T-cell (primary cell): ENCODE measurements at places on chromosomes 6 and 20.
A peak's percentile ranks its signal among the peaks of the same experiment; 100 is the strongest.

DNA sequence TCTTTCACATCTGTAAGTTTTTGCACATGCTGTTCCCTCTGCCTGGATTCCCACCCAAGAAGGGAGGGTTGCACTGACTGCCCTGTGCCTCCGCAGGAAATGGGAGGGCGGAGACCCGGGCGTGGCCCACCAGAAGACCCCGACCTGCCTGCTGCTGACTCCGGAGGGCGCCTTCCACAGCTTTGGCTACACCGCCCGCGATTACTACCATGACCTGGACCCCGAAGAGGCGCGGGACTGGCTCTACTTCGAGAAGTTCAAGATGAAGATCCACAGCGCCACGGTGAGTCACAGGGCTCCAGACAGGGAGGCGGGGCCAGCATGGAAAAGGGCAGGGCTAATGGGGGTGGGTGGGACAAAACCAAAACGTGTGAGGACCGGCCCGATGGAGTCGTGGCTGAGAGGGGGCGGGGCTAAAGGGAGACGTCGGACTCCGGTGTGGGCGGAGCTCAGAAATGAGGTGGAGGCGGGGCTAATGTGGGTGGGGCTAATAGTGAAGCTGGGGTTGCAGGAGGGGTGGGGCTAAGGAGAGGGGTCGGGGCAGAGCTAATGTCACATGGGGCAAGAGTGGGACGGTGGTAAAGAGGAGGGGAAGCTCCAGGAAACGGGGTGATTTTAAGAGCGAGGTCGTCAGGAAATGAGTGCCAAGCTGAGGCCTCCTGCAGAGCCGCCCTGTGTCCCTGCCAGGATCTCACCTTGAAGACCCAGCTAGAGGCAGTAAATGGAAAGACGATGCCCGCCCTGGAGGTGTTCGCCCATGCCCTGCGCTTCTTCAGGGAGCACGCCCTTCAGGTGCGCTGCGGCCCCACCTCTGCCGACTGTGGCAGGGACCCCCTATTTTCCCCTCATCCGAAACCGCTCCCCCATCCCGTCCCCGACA lies 12.6 kb downstream of the HSPA12B start:
- peaks cover 58% of the 10 kb centered on the region for H3K27me3 ChIP-seq
- peak; percentile 76 for DNase-seq
- no peaks in the 10 kb centered on the region for H3K36me3 ChIP-seq
- H3K4me3 ChIP-seq, result no peak overlapping the region
- no peak overlapping the region for H3K27ac ChIP-seq

DNA sequence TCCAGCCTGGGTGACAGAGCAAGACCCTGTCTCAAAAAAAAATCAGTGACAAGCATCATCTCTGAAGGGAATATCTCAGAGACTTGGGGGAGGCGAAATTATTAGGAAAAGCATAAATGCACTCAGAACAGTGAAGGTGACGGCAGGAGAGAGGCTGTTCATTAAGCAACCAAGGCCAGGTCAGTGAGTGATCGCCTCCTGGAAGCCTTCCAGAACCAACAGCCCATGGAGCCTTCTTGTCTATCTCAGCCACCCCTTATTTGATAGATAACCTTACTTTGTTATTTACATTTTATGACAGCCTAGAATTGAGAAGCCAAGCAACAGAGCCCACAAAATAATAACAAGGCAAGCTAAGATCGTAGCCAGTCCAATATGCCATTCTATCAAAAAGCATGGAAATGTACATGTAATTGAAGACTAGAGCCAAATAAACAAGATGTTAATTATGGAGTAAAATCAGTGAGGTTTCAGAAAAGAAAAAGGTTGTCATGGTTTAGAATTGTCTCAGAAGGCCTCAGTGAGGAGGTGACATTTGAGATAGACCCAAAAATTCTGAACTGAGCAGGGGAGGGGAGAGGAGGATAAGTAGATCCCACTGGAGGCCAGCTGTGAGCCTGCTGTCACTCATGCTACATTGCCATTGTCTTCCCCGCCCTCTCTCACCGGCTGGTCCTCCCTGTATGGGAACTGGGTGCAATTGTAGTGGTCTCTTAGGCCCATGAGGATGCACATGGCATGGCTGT lies 17.8 kb downstream of the BNIP5 start:
- no peaks in the 10 kb centered on the region for H3K27me3 ChIP-seq
- no peaks in the 10 kb centered on the region for H3K4me1 ChIP-seq
- no peak overlapping the region for H3K27ac ChIP-seq
- H3K36me3 ChIP-seq, result no peaks in the 10 kb centered on the region
- no peak overlapping the region for H3K4me3 ChIP-seq
- no peak for DNase-seq

DNA sequence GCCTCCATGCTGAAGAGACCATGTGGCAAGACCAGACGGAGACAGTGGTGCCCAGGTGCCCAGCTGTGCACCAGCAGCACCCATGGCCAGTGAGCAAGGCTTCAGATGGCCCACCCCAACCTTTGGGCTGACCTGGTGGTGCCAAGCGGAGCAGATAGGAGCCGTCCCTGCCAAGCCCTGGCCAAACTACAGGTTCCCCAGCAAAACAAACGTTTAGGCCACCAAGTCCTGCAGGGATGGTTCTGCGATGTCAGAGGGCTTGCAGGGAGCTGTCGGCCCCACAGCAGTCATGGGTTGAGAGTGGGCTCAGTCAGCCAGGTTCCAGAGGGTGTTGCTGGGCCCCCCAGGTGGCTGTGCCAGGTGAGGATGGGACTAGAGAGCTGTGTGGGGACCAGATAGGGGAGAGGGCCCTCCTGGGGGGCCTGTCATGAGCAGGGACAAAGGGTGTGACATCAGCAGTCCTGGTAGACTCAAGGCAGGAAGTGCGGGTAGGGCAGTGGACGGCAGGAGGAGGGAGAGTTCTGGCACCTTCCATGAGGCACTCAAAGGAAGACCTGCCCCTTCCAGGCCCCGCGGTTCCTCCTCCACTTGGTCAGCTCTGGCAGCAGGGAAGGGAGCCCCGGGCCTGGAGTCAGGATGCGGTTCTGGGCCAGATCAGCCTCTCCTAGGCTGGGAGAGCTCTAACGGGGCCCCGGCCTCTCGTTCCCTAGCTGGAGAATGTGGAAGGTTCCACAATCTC lies 342.4 kb downstream of the ZFAND3 start:
- H3K4me3 ChIP-seq, result no peak overlapping the region
- peaks cover 4% of the 10 kb centered on the region for H3K36me3 ChIP-seq
- no peak for DNase-seq
- no peaks in the 10 kb centered on the region for H3K27me3 ChIP-seq
- no peak overlapping the region for H3K27ac ChIP-seq
- H3K4me1 ChIP-seq, result no peaks in the 10 kb centered on the region

GRCh38 chr6:5469101-5469846 lies 208.0 kb downstream of the FARS2 start:
- no peaks in the 10 kb centered on the region for H3K27me3 ChIP-seq
- no peak for DNase-seq
- H3K36me3 ChIP-seq, result no peaks in the 10 kb centered on the region
- H3K27ac ChIP-seq, result no peak overlapping the region
- peaks cover 7% of the 10 kb centered on the region for H3K4me1 ChIP-seq

- H3K36me3 ChIP-seq, result peaks cover 1% of the 10 kb centered on the region
- no peak overlapping the region for H3K27ac ChIP-seq
- H3K27me3 ChIP-seq, result no peaks in the 10 kb centered on the region
- DNase-seq, result no peak
- H3K4me1 ChIP-seq, result peaks cover 53% of the 10 kb centered on the region
These were observed 15.2 kb downstream of the TAB2 start for GRCh38 chr6:149332602-149333265.

DNA sequence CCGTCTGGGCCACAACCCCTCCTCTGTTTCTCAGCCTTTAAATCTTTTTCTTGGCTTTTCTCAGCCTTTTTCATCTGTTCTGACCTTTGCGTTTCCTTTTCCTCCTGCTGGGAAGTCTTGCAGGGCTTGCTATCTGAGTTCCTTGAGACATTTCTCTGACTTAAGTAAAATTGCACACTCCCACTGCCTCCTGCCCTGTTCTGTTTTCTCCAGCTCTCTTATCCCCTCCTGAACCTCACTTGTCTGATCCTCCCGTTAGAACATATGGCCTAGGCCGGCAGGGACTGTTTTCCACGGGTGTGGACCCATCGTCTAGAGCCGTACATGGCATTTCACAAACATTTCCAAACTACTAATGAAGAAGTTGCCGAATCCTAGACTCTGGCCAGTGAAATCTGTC lies 63.0 kb downstream of the ARID1B start:
- DNase-seq, result no peak
- H3K27ac ChIP-seq, result no peak overlapping the region
- peaks cover 4% of the 10 kb centered on the region for H3K4me1 ChIP-seq

DNA sequence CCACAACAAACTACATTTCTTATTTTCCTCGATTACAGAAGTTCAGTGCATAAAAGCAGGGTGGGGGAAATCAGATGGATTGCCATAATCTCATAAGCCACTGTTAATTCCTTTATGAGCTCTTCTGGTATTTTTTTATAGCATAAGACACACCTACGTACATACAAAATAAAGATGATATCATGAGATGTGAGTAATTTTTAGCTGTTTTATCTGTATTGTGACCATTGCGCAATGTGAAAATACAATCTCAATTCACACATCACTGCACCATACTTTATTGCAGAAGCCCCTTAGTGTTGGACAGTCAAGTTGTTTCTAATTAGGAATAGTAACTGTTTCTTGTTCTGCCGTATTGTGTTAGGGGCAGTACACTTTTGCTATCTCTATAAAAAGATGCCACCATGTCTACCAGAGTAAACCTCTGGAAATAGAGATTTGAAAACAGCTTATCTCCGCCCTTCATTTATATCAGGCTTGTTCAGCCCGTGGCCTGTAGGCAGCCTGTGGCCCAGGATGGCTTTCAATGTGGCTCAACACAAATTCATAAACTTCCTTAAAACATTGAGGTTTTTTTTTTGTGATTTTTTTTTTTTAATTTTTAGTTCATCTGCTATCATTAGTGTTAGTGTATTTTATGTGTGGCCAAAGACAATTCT lies 90.4 kb downstream of the FARS2 start:
- H3K4me3 ChIP-seq, result no peak overlapping the region
- H3K27me3 ChIP-seq, result no peaks in the 10 kb centered on the region
- no peaks in the 10 kb centered on the region for H3K36me3 ChIP-seq
- no peaks in the 10 kb centered on the region for H3K4me1 ChIP-seq

- no peaks in the 10 kb centered on the region for H3K36me3 ChIP-seq
- H3K27me3 ChIP-seq, result no peaks in the 10 kb centered on the region
- no peak overlapping the region for H3K27ac ChIP-seq
- no peaks in the 10 kb centered on the region for H3K4me1 ChIP-seq
These were observed 65.9 kb upstream of the MANEA start for GRCh38 chr6:95511404-95511803.

DNA sequence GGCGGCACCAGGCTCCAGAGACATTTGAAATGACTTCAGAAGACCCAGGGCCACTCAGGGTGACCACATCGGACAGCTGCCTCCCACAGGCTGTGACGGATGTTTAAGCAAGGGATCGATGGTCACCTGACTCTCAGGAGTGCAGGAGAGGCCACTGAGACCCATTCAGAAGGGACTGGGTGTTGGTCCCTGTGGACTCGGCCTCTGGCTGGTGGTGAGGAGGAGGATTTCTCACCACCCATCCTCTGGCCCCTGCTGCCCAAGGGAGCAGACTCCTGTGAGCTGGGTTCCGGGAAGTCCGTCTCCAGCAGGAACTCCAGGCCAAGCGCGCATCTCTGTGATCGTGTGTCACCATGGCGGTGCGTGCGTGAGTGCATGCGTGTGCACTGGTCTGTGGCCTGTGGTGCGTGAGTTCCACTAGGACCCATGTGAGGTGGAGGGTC lies 25.5 kb downstream of the NPEPL1 start:
- no peaks in the 10 kb centered on the region for H3K27me3 ChIP-seq
- H3K27ac ChIP-seq, result no peak overlapping the region
- H3K4me3 ChIP-seq, result no peak overlapping the region
- H3K36me3 ChIP-seq, result no peaks in the 10 kb centered on the region

GRCh38 chr20:57747861-57748481 lies 38.2 kb upstream of the PMEPA1 start:
- H3K27me3 ChIP-seq, result peaks cover 34% of the 10 kb centered on the region
- H3K36me3 ChIP-seq, result no peaks in the 10 kb centered on the region
- no peaks in the 10 kb centered on the region for H3K4me1 ChIP-seq
